AML-193 (cell line): ENCODE measurements at places on chromosomes 4 and X.

- no peak for DNase-seq
Measured at GRCh38 chr4:78669453-78669852, 106.7 kb upstream of the BMP2K start.

DNA sequence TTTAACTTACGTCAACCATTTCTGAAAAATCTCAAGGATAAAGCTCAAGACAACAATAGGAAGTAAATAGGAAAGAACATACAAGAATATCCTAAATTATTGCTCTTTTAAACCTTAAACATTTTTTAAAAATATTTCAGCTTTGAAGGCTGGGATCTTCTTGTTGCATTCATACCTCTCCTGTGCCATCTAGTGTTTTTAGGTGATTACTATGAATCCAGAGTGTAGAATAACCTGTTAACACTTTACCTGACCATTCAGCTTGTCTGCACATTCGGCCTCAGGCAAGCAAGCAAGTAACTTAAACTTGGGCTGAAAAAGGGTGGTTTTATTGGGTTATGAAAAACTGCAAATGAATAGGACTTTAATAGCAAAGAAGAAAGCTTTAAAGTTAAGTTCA lies 507.8 kb upstream of the INTU start:
- no peak for DNase-seq

- peak; percentile 81 for DNase-seq
Measured at GRCh38 chr4:75698162-75698962, 25.2 kb upstream of the G3BP2 start.

- no peak for DNase-seq
Measured at GRCh38 chr4:336893-337142, 796 bp upstream of the ZNF141 start.
